NCI-H1105 treated with DMSO at 0.1 percent for 48 hours (cell line): ENCODE measurements at places on chromosomes 2 and 18.

DNA sequence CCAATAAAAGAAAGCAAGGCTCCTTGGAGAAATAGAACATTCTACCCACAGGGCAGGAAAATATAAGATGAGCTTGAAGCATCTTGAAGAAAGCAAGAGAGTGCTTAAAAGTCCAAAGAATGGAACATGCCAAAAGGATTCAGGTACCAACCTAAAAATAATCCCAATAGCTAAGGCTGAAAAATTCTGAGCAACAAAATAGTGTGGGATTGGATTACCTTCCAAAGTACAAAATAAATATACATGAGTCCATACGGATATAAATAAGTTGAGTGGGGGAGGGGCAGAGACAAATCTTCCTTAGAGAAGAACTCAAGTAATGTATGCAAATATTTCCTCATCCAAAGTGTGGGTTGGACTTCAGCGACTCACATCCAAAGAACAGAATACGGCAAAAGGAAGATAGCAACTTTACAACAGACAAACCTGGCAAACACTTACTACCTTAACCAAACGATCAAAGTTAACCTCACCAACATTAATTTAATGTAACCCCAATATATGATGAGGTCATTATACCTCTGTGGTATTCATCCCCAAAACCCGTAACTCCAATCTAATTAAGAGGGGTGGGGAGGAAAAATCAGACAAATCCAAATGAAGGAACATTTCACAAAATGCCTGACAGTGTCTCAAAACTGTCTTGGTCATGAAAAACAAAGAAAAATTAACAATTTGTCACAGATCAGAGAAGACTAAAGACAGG, 26.9 kb downstream of the MEMO1 start:
- no peak for DNase-seq

DNA sequence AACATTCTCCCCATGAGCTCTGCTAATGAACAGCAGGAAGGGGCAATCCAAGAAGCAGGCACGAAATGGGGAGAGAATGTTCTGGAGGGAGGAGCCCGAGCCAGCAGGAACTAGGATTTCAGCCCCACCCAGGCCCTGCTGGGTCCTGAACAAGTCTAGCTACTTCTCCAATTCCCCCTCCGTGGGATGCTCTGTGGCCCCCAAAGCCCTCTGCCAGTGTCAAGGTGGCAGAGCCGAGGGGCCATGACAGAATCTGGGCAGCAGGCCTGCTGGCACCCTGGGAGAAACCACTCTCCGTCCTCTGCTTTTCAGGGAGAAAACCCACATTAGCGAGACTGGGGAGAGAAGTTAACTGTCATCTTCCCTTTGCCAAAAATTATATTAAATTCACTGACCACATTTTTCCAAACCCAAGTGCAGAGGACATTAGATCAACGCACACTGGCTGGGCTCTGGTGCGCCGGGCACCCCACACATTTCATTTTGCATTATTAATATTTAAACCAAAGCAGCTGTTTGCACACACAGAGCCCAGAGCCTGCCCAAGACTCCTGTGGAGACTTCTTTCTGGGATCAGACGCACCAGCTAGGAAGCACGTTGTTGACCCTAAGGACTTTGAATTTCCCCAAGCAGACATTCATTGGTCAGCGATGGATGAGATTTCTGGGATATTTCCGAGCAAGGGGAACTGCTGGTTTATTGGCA, 80.2 kb upstream of the PKDCC start:
- no peak for DNase-seq

DNA sequence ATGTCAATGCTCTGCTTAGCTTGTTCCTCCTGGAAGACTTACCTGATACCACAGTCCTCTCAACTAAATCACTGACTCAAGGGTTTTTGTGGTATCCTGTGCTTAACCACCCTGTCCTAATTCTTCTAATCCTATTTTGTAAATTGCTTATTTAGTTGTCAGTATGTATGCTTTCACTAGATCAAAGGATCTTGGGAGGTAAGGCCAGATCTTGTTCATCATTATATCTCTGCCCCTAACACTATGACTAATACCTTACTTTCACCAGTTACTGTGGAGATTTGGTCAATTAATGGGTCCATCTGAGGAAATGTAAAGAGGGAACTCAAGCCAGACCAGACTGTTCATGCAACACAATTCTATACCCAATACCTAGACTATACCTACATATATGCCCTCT, 203.2 kb downstream of the GULP1 start:
- no peak for DNase-seq

GRCh38 chr2:94996305-94997100, 29.0 kb upstream of the MAL start:
- DNase-seq, result no peak

GRCh38 chr2:120797421-120798221, 62.0 kb downstream of the GLI2 start:
- DNase-seq, result no peak
